Stimulated activated CD4-positive, alpha-beta T cell treated with anti-CD3 and anti-CD28 coated beads, Interleukin-12 subunit alpha, Interleukin-12 subunit beta, amount 100 ng/mL, for 48 hours (primary cell): ENCODE measurements at places on chromosomes 6 and 20.

DNA sequence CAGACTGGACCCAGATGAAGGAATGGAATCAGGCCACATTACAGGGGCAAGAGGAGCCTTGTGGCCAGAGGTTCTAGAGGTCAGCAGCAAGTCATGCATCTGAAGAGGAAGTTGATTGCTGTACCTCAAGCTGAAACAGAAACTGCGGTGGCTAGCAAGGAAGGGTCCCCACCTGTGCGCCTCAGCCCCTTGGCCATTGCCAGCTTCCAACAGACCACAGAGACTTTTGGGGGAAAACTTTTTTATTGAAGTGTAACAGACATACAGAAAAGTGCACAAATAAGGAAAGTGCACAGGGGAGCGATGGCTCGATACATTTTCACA is 26.8 kb upstream of the SLC9A8 start:
- no peak for DNase-seq

DNA sequence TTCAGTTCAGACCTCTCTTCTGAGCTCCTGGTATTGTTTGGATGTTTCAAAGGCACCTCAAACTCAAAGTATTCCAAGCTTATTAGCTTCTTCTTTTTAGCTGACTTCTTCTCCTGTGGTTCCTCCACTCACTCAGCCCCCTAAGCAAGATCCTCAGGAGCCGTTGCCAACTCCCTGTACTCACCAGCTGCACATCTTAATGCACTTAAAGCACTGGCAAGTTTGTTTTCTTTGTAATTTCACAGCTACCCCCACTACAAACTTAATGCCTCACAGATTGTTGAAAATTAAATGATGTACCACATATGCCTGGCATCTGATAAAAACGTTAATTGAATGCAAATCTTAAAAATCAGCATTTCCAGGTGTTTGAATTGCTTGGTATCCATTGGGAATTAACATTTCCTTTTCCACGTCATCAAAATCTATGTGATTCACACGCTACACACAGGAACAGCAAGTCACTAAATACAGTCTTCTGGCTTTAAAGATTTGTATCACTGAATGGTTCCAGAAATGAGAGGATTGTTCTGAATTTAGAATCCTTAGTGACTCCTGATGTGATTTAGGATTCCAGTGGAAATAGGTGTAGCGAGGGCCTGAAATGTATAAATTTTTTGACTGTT is 24.5 kb downstream of the CALHM6 start:
- no peak for DNase-seq

DNA sequence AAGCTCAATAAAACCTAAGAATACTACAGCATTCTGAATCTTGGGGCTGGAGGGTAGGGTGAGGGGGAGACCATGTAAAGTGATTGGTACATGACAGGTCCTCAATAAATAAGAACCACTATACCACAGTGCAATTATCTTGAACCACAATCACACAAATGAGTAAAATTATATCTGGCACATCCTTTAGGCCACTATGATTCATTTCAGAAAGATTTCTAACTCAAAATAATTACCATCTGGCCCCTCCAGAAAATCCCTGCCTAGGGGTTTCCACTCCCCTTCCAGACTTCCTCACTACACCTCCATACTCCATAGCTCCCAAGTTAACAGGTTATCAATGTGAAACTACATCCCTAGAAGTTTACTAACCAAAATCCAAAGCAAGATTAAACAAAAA is 19.7 kb downstream of the AKIRIN2 start:
- no peak for DNase-seq

DNA sequence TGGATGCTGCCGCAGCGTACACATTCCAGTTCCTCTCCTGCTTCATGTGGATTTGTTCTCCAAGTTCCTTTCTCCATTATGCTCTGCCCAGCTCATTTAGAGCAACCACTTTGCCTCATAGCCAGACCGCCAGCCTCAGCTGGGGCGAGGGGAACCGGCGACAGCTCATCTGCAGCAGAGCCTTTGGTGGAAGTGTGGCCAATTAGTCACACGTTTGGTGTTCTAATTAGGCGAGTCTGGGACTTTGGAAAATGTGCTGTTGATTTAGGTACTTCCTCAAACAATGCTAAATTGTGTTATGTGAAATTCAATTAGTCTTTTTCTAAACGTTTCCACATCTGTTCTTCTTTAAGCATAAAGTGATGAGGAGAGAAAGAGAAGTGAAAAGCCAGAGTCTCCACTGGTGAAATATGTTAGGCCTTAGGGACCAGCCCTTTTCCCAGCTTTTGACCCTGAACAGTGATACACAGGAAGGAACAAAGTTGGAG is 217.9 kb downstream of the TBX18 start:
- DNase-seq, result no peak

GRCh38 chr20:2032168-2032567 is 38.3 kb upstream of the PDYN start:
- DNase-seq, result no peak

DNA sequence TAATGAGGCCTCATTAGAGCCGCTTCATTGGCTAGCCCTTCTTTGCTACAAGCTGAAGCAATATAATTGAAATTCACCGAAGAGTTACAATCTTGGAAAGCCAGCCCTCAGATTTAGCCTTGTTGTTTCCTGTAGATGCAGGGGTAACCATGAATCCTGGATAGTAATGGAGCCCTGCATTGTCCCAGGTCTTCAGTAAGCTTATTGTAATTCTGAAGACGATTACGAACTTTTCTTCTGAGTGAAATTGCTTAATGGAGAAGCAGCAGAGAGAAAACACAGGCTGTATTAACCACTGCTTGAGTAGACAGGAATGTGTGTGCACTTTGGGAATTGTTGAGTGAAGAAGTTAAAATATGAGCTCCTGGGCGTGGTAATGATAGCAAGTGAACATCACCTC is 26.3 kb upstream of the NAA20 start:
- no peak for DNase-seq

GRCh38 chr20:34887023-34887422 is 10.6 kb downstream of the ACSS2 start:
- DNase-seq, result no peak

DNA sequence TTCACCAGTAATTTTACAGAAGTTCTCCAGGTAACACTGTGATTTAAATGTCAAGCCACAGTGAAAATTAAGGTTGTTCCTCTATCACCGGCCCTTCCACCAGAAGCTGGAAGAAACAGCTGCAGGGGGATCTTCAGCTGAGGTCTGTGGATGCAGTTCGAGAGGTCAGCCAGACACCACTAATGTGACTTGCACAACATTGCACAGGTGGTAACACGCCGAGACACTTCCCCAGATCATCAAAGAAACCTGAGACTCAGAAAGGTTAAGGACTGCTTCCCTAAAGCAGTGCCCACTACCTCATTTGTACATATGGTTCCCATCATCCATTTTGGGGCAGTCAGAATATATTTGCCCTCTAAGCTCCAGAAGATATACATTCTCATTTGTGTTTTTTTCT is 8.1 kb upstream of the SERPINB9 start:
- DNase-seq, result no peak

DNA sequence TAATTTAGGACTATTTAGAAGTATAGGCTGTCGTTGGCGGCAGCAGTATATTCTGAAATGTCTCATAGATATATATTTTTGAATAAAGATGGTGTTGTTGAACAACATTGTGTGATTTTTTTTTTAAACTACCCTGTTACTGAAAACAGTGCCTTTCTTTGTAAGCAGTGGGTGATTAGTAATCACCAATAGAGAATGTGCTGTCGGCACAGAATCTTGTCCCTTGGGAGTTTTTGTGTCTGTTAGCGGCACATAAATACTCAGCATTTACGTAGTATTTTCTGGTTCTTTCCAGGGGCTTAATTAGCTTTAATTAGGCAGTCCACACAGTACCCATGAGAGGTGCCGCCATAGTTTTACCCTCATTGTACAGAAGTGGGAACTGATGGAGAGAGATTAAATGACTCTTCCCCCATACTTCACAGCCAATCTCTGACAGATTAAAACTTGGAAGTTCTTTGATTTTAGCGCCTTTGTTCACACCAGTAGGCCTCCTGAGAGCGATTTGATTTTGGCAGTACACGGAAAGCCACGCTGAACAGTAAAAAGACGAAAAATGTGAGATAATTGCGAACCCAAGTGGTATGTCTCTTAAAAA is 58.8 kb downstream of the RPRD1B start:
- DNase-seq, result no peak

DNA sequence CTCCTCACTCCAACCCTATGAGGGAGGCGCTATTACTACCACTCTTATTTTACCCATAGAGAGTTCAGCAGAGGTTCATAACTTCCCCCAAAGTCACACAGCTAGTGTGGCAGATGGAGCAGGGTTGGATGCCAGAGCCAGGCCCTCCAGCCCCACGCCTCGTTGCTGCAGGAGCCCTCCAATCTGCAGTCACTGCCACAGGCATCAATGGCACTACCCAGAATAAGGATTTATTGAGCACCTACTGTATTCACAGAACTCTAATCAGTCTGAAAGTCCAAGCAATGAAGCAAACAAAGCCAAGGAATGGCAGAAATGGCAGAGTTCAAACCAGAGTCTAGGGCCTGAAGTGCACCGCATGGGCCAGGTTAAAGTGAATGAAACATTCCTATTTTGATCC is 144.9 kb downstream of the LPA start:
- DNase-seq, result no peak

DNA sequence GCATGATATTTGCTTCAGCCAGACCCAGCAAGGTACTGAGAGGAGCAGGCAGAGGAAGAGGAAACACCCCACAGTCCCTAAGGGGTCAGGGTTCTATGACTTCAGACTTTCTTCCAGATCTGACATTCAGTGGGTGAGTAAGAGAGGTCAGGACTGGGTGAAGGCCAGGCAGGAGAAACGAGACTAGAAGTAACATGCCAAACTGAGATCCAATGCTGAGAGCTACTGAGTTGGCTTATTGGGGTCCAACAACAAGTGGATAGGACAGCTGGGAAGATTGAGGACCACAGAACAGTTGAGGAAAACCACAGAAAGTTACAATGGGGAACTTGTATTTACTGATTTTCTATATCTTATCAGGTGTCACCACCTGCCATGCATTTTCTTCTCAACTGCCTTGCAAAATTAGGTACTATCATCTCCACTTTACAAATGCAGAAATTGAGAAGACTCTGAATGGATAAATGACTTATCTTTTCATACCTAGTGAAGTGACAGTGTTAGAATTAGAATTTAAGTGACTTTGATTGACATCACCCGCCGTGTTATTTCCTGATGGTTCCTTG is 43.8 kb upstream of the HIVEP1 start:
- no peak for DNase-seq
